ENCODE measurements at places on chromosomes 12 and 14. TPM values are rescaled to one million over a fixed set of nuclear protein-coding genes. Genes with fewer than 3 reads are reported as not detected.

DNA sequence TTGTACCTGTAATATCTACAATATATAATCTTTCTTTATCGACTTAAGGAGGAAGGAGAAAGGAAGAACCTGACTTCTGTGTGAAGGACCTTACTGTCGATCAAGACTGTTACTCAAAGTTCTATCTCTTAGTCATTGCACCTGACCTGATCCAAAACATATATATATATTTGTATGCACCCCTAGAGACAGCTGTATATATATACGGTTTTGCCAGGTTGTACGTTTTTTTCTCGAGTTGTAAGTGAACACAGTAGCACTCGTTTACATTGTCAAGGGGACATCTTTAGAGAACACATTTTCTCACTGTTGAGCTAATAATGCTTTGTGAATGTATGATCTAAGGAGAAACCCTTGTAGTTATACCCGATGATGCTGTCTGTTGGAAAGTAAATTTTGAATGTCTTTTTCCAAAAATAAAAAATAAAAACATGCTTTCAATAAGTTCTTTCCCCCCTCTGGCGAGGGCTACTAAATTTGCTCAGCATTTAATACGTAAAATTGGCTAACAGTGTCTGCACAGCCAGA, 536 bp upstream of the SLC35E3 start:
- no peaks in the 10 kb centered on the region for H3K27me3 ChIP-seq
- H3K4me1 ChIP-seq, result peaks cover 19% of the 10 kb centered on the region
- peak overlapping the region; percentile 91 for H3K27ac ChIP-seq
- DNase-seq, result no peak

DNA sequence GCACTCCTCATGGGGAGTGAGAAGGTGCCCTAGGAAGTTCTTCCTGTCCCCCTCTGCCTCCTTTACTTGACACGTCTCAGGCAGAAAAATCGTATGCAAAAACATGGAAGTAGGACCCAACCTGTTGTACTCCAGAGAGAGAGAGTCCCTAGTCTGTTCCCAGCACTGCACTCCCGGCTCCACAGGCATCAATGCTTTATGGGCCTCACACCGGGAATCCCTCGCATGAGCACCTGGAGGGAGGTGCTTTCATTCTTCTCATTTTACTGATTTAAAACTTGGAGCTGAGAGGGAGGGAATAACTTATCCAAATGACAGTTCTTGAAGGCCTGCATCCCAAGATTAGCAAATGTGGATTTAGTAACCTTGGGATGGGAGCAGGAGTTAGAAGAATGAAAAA, 1101.4 kb downstream of the BCL11B start:
- DNase-seq, result no peak
- no peak overlapping the region for H3K27ac ChIP-seq
- H3K4me3 ChIP-seq, result no peak overlapping the region
- H3K4me1 ChIP-seq, result no peaks in the 10 kb centered on the region
- H3K36me3 ChIP-seq, result no peaks in the 10 kb centered on the region
- peaks cover 10% of the 10 kb centered on the region for H3K27me3 ChIP-seq

GRCh38 chr14:40229676-40230075, 797.4 kb upstream of the FBXO33 start:
- no peak overlapping the region for H3K27ac ChIP-seq
- H3K4me3 ChIP-seq, result no peak overlapping the region
- no peaks in the 10 kb centered on the region for H3K4me1 ChIP-seq
- H3K36me3 ChIP-seq, result peaks cover 1% of the 10 kb centered on the region

GRCh38 chr12:108232565-108232964, 103.5 kb downstream of the WSCD2 start:
- no peak for DNase-seq
- no peak overlapping the region for H3K4me3 ChIP-seq
- H3K27ac ChIP-seq, result no peak overlapping the region
- H3K27me3 ChIP-seq, result peaks cover 52% of the 10 kb centered on the region
- no peaks in the 10 kb centered on the region for H3K36me3 ChIP-seq
- H3K4me1 ChIP-seq, result no peaks in the 10 kb centered on the region

GRCh38 chr12:112450725-112451124, 32.0 kb downstream of the PTPN11 start:
- H3K27ac ChIP-seq, result no peak overlapping the region
- no peaks in the 10 kb centered on the region for H3K27me3 ChIP-seq
- H3K4me1 ChIP-seq, result no peaks in the 10 kb centered on the region
- peaks cover 23% of the 10 kb centered on the region for H3K36me3 ChIP-seq
- no peak overlapping the region for H3K4me3 ChIP-seq

Gene EXOC3L4
- total RNA-seq, result 0.18 TPM

Gene GPRC5D
- total RNA-seq, result not detected

DNA sequence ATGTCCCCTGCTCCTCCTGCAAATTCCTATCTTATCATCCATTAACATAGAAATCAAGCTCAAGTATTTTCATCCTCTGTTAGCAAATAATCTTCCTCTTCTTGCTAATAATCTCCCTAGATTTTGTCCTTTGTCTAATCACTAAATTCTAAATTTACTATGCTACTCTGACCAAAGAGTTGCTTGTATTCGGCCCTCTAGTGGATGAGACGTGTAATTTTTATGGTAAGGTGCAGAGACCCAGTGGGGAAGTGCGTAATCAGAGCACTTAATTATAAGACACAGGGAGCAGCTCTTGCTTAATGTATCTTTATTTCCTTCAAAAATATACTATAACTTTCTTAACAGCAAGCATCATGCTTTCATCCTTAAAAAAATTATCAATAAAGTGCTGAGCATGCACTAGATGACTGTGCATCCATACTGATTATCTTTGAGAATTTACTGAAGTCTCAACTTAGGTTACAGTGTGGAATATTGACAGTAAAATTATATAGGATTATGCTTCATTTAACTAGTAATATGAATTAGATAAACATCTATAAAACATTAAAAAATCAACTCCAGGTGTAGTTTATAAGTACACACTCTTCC, 212.6 kb downstream of the SLC16A7 start:
- H3K27ac ChIP-seq, result no peak overlapping the region
- no peak for DNase-seq
- H3K4me3 ChIP-seq, result no peak overlapping the region
- no peaks in the 10 kb centered on the region for H3K27me3 ChIP-seq

Gene EIF2S3B
- 2.3 TPM for total RNA-seq

GRCh38 chr14:88910386-88910785, 85.9 kb downstream of the TTC8 start:
- no peaks in the 10 kb centered on the region for H3K36me3 ChIP-seq
- no peak overlapping the region for H3K27ac ChIP-seq
- DNase-seq, result no peak
- no peaks in the 10 kb centered on the region for H3K4me1 ChIP-seq
- H3K4me3 ChIP-seq, result no peak overlapping the region
- peaks cover 8% of the 10 kb centered on the region for H3K27me3 ChIP-seq

DNA sequence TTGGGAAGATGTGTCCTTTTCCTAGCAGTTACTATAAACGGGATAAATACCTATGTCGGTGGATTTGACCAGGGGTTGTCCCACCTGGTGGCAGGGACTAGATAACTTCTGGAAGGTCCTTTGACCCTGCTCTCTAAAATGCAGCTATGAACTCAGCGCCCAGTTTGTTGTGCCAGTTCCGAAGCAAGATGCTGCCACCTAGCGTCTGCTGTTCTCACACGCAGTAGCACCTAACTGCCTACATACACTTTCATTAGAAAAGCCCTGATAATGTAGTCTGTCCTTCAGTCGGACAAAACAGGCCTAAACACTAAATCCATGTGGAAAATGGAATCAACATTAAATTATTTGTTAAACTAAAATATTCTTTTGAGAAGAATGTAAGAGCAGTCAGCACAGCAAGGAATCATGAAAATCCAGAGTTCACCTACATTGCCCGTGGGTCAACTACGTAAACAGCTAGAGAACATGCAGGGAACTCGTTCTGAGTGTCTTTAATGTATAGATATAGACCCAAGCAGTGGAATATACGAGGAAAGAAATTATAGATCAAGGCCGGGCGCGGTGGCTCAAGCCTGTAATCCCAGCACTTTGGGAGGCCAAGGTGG, 51.1 kb upstream of the CRACR2A start:
- peak; percentile 38 for DNase-seq
- H3K36me3 ChIP-seq, result peaks cover 8% of the 10 kb centered on the region
- peaks cover 4% of the 10 kb centered on the region for H3K4me1 ChIP-seq
- no peaks in the 10 kb centered on the region for H3K27me3 ChIP-seq
- H3K4me3 ChIP-seq, result no peak overlapping the region

- H3K36me3 ChIP-seq, result peaks cover 3% of the 10 kb centered on the region
- H3K27ac ChIP-seq, result no peak overlapping the region
- peaks cover 2% of the 10 kb centered on the region for H3K27me3 ChIP-seq
- no peak for DNase-seq
These were observed 24.7 kb upstream of the ANO6 start for GRCh38 chr12:45191239-45191638.
